ENCODE measurements at places on chromosomes 5 and 9.

GRCh38 chr5:41335596-41336181 is 122.4 kb upstream of the C6 start:
- DNase-seq = no peak

- DNase-seq = no peak
Observed at GRCh38 chr5:176784218-176785165, 25.9 kb upstream of the UNC5A start.

DNA sequence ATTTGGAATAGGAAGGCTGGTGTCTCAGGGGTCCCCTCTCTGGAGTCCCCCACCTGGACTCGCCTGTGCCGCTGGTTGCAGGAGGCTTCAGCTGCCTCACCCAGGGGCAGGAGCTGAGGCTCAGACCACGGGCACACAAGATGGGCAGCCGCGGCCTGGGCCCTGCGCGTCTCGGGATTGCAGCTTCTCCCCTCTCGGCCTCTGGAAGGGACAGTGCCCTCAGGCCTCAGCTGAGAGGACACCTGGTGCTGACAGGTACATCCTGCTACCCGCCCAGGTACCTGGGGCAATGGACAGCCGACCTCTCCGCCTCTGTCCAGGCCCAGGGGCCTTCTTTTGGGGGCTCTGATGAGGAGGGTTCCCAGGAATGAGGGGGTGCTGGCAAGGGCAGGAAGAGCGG is 38.3 kb downstream of the UNC5A start:
- DNase-seq = no peak

- no peak for DNase-seq
Observed at GRCh38 chr9:116495725-116496124, 191.4 kb upstream of the TRIM32 start.

DNA sequence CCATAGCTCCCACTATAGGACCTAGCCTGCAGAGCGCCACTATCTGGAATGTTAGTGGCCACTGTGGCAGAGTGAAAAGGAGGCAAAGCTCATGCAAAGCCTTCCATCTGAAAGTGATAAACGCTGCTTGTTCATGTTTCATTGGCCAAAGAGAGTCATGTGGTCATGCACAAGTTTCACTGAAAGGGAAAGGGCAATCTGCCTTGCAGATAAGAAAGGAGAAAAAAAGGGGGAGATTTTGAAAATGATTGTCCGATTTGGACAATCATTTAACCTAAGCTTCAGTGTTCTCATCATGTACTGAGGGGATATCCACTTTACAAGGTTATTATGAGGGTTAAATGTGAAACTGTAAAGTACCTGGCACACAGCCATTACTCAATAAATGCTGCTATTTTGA is 9.0 kb upstream of the MOB3B start:
- no peak for DNase-seq

DNA sequence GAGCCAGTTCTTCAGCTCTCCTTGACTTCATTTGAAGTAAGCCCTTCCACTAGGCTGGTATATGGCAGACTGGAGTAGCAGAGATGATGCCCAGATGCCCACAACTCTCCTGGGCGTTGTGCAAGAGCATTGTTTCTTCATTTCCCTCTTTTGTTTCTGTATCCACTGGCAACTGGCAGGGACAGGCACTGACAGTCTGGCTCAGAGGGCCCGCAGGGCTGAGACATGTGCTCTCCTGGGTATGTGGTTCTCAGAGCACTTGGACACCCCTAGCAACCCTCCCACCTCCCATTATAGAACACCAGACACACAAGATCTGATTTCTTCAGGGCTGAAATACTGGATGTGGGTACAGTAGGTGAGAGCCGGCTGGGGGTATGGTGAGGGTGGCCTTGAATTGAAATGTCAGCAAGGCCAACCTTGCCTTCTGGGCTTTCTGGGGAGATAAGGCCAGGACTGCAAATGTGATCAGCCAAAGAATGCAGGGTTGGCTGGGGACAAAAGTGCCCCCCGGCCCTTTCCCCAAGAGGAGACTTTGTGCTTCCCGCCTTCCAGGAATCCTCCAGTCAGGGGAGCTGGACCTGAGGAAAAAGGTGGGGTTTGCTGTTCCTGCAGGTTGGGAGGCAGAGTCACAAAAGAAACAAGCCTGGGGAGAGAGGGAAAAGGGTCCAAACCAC is 28.6 kb upstream of the CTNNA1 start:
- DNase-seq = no peak

Data from frontal cortex (tissue), 4 donors.